Fibroblast of lung (primary cell): ENCODE measurements at places on chromosomes 2 and 18. TPM values are rescaled to one million over a fixed set of nuclear protein-coding genes. Genes with fewer than 3 reads are reported as not detected.

The ARMC9 gene
- total RNA-seq, result 60.4 and 153 TPM in 2 replicates

The EML6 gene
- 0.26 and 1.3 TPM in 2 replicates for total RNA-seq

The TEKT4 gene
- not detected in 2 replicates for total RNA-seq

The VAPA gene
- total RNA-seq, result 181 and 235 TPM in 2 replicates

The PSMA8 gene
- total RNA-seq, result not detected in 2 replicates

The KYNU gene
- total RNA-seq, result 1.5 and 4.6 TPM in 2 replicates

The SH3BP4 gene
- 36.5 and 74.8 TPM in 2 replicates for total RNA-seq

The RAD51AP2 gene
- total RNA-seq, result under 0.01 and 0.17 TPM in 2 replicates

The TUBB6 gene
- total RNA-seq, result 269 and 408 TPM in 2 replicates

The ARPC2 gene
- 130 and 199 TPM in 2 replicates for total RNA-seq

The KANSL3 gene
- total RNA-seq, result 28.2 and 36.5 TPM in 2 replicates

The EFR3B gene
- total RNA-seq, result 0.50 and 0.51 TPM in 2 replicates

The NT5C1B gene
- total RNA-seq, result not detected in 2 replicates

The NPHP1 gene
- total RNA-seq, result 5.0 and 5.6 TPM in 2 replicates

The KCNG2 gene
- 6.4 and 10.1 TPM in 2 replicates for total RNA-seq

The PJVK gene
- total RNA-seq, result 2.1 and 4.3 TPM in 2 replicates

The ARL6IP6 gene
- 16.2 and 19.0 TPM in 2 replicates for total RNA-seq

The CD302 gene
- total RNA-seq, result 9.4 and 15.9 TPM in 2 replicates

The EPHA4 gene
- total RNA-seq, result 12.8 and 21.0 TPM in 2 replicates

The UGT1A10 gene
- not detected in 2 replicates for total RNA-seq

The MERTK gene
- 1.8 and 6.6 TPM in 2 replicates for total RNA-seq

The NEB gene
- 0.17 and 0.26 TPM in 2 replicates for total RNA-seq

The EMILIN1 gene
- 187 and 251 TPM in 2 replicates for total RNA-seq

The CD8A gene
- total RNA-seq, result not detected in 2 replicates

The ANKRD29 gene
- 4.1 and 6.9 TPM in 2 replicates for total RNA-seq

The TMEM247 gene
- not detected in 2 replicates for total RNA-seq

The BZW1 gene
- 425 and 429 TPM in 2 replicates for total RNA-seq

The SPATS2L gene
- 50.1 and 73.8 TPM in 2 replicates for total RNA-seq

The ZNF396 gene
- 2.8 and 5.0 TPM in 2 replicates for total RNA-seq

The FRZB gene
- total RNA-seq, result 2.0 and 5.6 TPM in 2 replicates

The NAT8 gene
- not detected in 2 replicates for total RNA-seq

The IL36RN gene
- not detected in 2 replicates for total RNA-seq

The SMYD1 gene
- not detected in 2 replicates for total RNA-seq

The CYP27A1 gene
- total RNA-seq, result 40.6 and 53.8 TPM in 2 replicates

The GPR45 gene
- not detected in 2 replicates for total RNA-seq

The DLGAP1 gene
- 0.17 and 0.51 TPM in 2 replicates for total RNA-seq

The REG3G gene
- not detected in 2 replicates for total RNA-seq

The VAMP5 gene
- total RNA-seq, result 45.5 and 69.5 TPM in 2 replicates

The ALPG gene
- not detected in 2 replicates for total RNA-seq

The FOXD4L1 gene
- total RNA-seq, result 0.17 and 0.26 TPM in 2 replicates

The SRD5A2 gene
- not detected in 2 replicates for total RNA-seq

The VSNL1 gene
- 1.2 and 1.3 TPM in 2 replicates for total RNA-seq

The MROH2A gene
- not detected in 2 replicates for total RNA-seq

The SPP2 gene
- not detected in 2 replicates for total RNA-seq
